Spleen (tissue), 13 donors: ENCODE measurements at places on chromosomes 13 and 19. TPM values are rescaled to one million over a fixed set of nuclear protein-coding genes. Genes with fewer than 3 reads are reported as not detected.

The CLC gene
- 2.7 TPM for polyA plus RNA-seq

The PNMA8A gene
- 0.19 TPM for polyA plus RNA-seq

The OCEL1 gene
- 31.8 TPM for polyA plus RNA-seq

The ADGRE2 gene
- 6.0 TPM for polyA plus RNA-seq

The SYT5 gene
- 0.23 TPM for polyA plus RNA-seq

The SIGLEC10 gene
- 38.0 TPM for polyA plus RNA-seq

The LILRB5 gene
- polyA plus RNA-seq: 23.9 TPM

The DDX39A gene
- 248 TPM for polyA plus RNA-seq

DNA sequence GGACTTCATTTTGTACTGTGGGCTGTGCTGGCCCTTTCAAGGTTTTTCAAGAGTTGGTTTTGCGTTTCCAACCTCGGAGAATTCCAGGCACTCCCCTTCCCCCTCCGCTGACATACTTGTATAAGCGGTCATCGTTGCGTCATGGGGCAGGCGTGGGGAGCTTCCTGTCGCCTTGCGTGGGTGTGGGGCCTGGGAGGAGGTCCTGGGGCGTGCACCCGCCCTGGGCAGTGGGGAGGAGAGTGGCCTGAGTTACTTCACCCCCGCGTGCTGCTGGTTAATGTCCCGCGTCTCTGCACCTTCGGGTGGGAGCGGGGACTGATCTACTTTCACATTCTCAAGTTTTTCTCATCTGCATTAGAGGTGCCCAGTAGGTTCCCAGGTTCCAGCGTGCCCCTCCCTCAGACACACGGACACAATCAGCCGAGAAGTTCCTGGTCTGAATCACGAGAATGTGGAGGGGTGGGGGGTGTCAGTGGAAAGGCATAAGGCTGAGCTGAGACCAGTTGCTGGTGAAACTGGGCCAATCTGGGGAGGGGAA is 4.1 kb downstream of the IER2 start:
- no peaks in the 10 kb centered on the region for H3K36me3 ChIP-seq
- peak overlapping the region; percentile 97 for H3K27ac ChIP-seq
- peak overlapping the region; percentile 97 for H3K4me3 ChIP-seq
- peaks cover 50% of the 10 kb centered on the region for H3K4me1 ChIP-seq
- no peaks in the 10 kb centered on the region for H3K27me3 ChIP-seq

GRCh38 chr13:42102961-42103865 is 54.8 kb downstream of the DGKH start:
- no peak for DNase-seq
- H3K4me3 ChIP-seq: no peak overlapping the region
- H3K27ac ChIP-seq: no peak overlapping the region
- H3K4me1 ChIP-seq: no peaks in the 10 kb centered on the region
- no peaks in the 10 kb centered on the region for H3K36me3 ChIP-seq

GRCh38 chr19:17999684-18000479 is 8.1 kb upstream of the ARRDC2 start:
- H3K27ac ChIP-seq: peak overlapping the region; percentile 94
- peak; percentile 82 for DNase-seq
- H3K36me3 ChIP-seq: no peaks in the 10 kb centered on the region
- peaks cover 37% of the 10 kb centered on the region for H3K4me1 ChIP-seq
- no peaks in the 10 kb centered on the region for H3K27me3 ChIP-seq
- no peak overlapping the region for H3K4me3 ChIP-seq

GRCh38 chr19:18456974-18457373 is 19.0 kb upstream of the ISYNA1 start:
- peaks cover 9% of the 10 kb centered on the region for H3K4me1 ChIP-seq
- no peaks in the 10 kb centered on the region for H3K27me3 ChIP-seq
- H3K27ac ChIP-seq: no peak overlapping the region
- no peak for DNase-seq
- no peak overlapping the region for H3K4me3 ChIP-seq

DNA sequence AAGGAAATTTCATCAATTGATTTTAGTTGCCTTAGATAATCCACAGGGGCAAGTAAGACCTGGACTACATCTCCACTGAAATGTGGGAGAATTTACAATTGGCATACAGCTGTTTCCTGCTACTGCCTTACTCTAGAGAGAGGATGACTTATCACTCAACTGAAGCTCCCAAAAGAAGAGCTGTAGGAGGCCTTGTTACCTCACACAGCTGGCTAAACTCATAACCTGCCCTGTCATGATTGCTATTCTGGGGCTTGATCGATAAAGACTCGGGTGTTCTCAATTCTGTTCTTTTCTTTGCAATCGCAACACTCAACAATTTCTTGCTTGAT is 1396.4 kb downstream of the EFNB2 start:
- H3K36me3 ChIP-seq: no peaks in the 10 kb centered on the region
- peak overlapping the region; percentile 49 for H3K4me3 ChIP-seq
- no peaks in the 10 kb centered on the region for H3K4me1 ChIP-seq
- H3K27ac ChIP-seq: peak overlapping the region; percentile 84
- no peaks in the 10 kb centered on the region for H3K27me3 ChIP-seq

- no peak for DNase-seq
- H3K27me3 ChIP-seq: no peaks in the 10 kb centered on the region
- no peak overlapping the region for H3K27ac ChIP-seq
- no peaks in the 10 kb centered on the region for H3K4me1 ChIP-seq
Observed at GRCh38 chr13:31686670-31687425, 52.5 kb upstream of the RXFP2 start.

GRCh38 chr13:75341028-75341427 is 140.9 kb downstream of the TBC1D4 start:
- H3K4me1 ChIP-seq: no peaks in the 10 kb centered on the region
- no peak overlapping the region for H3K27ac ChIP-seq
- DNase-seq: no peak

- peak overlapping the region; percentile 97 for H3K27ac ChIP-seq
- no peak overlapping the region for H3K4me3 ChIP-seq
- no peaks in the 10 kb centered on the region for H3K27me3 ChIP-seq
Observed at GRCh38 chr13:33543631-33544265, 258.2 kb upstream of the STARD13 start.

DNA sequence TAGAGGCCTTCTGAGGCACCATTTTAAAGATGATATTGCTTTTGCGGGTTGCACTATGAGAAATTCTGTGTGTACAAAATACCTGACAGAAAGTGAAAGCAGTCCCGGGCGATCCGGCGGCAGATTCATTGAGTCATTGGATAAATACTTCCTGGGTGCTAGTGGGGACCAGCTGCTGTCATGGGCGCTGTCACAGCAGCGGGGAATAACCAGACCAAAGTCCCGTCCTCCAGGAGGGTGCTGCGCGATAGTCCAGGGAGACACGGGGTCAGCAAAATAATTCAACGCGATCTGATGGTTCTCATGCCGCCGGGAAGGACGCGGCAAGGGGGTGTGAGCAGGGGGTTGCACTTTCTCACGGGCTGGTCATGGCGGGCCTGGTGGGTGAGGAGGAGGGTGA is 13.5 kb downstream of the ZFR2 start:
- H3K27ac ChIP-seq: no peak overlapping the region
- DNase-seq: no peak
- H3K36me3 ChIP-seq: no peaks in the 10 kb centered on the region
- H3K4me1 ChIP-seq: no peaks in the 10 kb centered on the region
- no peaks in the 10 kb centered on the region for H3K27me3 ChIP-seq

DNA sequence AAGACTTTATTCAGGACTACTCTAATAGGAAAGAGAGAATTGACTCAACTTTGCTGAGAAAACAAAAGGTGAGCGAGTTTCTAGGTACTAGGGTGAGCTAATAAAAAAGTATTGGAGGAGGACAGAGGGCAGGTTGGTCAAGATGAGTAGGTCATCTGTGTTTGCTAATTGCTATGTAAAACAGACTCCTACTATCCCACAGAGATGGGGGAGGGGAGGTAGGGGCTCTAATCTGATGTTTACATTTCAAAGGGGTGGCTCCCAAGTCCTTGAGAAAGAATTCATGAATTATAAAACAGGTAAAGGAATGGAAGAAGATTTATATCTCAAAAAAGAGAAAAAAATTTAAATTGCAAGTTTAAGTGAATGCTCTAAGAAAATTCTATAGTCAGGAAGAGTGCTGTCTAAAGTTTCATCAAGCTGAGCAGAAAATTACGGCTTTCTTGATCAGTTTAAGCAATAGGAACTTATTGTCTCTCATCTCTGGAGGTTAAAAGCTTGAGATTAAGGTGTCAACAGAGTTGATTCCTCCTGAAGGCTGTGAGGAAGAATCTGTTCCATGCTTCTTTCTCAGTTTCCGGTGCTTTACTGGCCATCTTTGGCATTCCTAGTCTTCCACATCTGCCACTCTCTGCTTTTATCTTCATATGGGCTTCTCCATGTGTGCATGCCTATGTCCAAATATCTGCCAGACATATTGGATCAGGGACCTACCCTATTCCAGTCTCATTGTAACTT is 790.3 kb downstream of the SLITRK5 start:
- H3K27me3 ChIP-seq: no peaks in the 10 kb centered on the region
- no peak overlapping the region for H3K4me3 ChIP-seq
- no peak for DNase-seq
- no peaks in the 10 kb centered on the region for H3K4me1 ChIP-seq

GRCh38 chr13:66618702-66619101 is 611.4 kb downstream of the PCDH9 start:
- no peaks in the 10 kb centered on the region for H3K27me3 ChIP-seq
- H3K36me3 ChIP-seq: no peaks in the 10 kb centered on the region
- H3K4me3 ChIP-seq: no peak overlapping the region
- H3K27ac ChIP-seq: no peak overlapping the region
- no peak for DNase-seq

- H3K27me3 ChIP-seq: no peaks in the 10 kb centered on the region
- H3K27ac ChIP-seq: no peak overlapping the region
- H3K4me3 ChIP-seq: no peak overlapping the region
- no peak for DNase-seq
Observed at GRCh38 chr13:108363666-108364065, 94.1 kb downstream of the TNFSF13B start.

- peak overlapping the region; percentile 84 for H3K4me3 ChIP-seq
- H3K27me3 ChIP-seq: peaks cover 17% of the 10 kb centered on the region
Observed at GRCh38 chr19:489418-490196, 6.7 kb upstream of the MADCAM1 start.

- H3K4me3 ChIP-seq: peak overlapping the region; percentile 82
- peak; percentile 94 for DNase-seq
- H3K27ac ChIP-seq: peak overlapping the region; percentile 78
- H3K4me1 ChIP-seq: no peaks in the 10 kb centered on the region
Observed at GRCh38 chr19:53553865-53554791, 16.2 kb downstream of the ZNF331 start.

GRCh38 chr19:3985643-3986259 is 488 bp upstream of the EEF2 start:
- peaks cover 36% of the 10 kb centered on the region for H3K36me3 ChIP-seq
- peaks cover 80% of the 10 kb centered on the region for H3K4me1 ChIP-seq
- peak overlapping the region; percentile 98 for H3K27ac ChIP-seq

- H3K36me3 ChIP-seq: no peaks in the 10 kb centered on the region
- no peaks in the 10 kb centered on the region for H3K27me3 ChIP-seq
- H3K4me3 ChIP-seq: no peak overlapping the region
- no peaks in the 10 kb centered on the region for H3K4me1 ChIP-seq
Observed at GRCh38 chr13:63367522-63368198, 1952.0 kb upstream of the PCDH20 start.

GRCh38 chr13:61086087-61086486 is 329.6 kb downstream of the PCDH20 start:
- no peaks in the 10 kb centered on the region for H3K27me3 ChIP-seq
- no peak for DNase-seq
- H3K36me3 ChIP-seq: no peaks in the 10 kb centered on the region
- no peak overlapping the region for H3K4me3 ChIP-seq
- no peaks in the 10 kb centered on the region for H3K4me1 ChIP-seq
